COR-L47 (cell line): ENCODE measurements at places on chromosomes 6 and 20.

- DNase-seq: no peak
Measured at GRCh38 chr20:37327748-37328147, 18.2 kb upstream of the SRC start.

GRCh38 chr6:169315830-169316614, 62.4 kb upstream of the THBS2 start:
- no peak for DNase-seq

DNA sequence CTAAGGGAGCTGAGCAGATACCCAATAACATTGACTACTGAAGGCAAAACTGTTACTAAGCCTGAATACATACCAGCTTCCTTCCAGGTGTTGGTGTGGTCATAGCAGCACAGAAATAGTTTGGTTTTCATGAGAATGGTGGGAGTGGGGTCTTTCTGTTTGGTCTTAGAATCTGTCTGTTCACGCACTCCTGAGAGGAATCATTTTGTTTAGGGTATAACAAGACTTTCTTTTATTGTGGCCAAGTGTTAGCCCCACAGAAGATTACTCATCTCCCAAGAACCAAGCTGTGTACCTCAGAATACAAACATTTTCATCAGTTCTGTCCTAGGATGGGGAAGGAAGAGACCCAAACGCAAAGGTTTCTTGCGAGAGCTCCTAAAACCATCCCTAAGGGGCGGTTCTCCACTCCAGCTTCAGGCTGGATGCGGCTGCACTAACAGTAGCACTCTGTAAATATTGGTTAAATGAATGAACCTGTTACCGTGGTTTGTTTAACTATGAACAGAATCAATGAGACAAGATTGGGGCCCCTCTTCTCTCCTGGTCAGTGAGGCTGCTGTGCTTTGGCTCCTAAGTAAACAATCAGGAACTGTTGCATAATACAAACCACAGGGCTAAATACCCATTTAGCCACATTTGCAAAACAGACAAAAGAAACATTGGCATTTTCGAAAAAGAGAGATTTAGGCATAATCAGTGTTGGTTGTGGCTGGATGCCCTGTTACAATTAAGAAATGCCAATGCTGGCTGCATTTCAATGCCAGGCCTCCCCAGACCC, 44.9 kb downstream of the SNAP25 start:
- no peak for DNase-seq

- DNase-seq: no peak
Measured at GRCh38 chr20:63091901-63092659, 85.3 kb upstream of the BHLHE23 start.

GRCh38 chr20:17616480-17617211, 46.8 kb downstream of the DSTN start:
- DNase-seq: no peak

DNA sequence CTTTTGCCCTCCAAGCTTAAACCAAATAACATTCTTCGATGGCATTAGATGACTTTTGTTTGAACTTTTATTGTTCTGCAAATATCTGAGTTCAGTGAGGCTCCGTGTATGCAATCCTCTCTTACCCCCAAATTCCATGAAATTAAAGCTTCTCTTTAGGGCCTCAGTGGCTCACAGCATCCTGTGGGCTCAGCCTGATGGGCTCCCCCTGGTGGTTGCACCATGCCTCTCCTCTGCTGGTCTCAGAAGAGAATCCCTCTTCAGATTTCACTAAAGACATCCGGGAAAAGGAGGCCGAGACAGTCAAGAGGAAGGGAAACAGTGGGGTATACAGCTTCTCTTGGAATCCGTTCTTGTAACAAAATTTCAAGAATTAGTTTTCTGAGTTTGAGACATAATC, 331.6 kb upstream of the NT5E start:
- DNase-seq: no peak

- no peak for DNase-seq
Measured at GRCh38 chr20:22821796-22822195, 213.3 kb upstream of the SSTR4 start.
